ENCODE measurements at places on chromosomes 13 and 19. TPM values are rescaled to one million over a fixed set of nuclear protein-coding genes. Genes with fewer than 3 reads are reported as not detected.

The PTPRS gene
- total RNA-seq, result 110 TPM

The SULT2A1 gene
- total RNA-seq, result not detected

The PLVAP gene
- 0.92 TPM for total RNA-seq

The NAA16 gene
- 6.6 TPM for total RNA-seq

The TMPRSS9 gene
- not detected for total RNA-seq

The CNFN gene
- not detected for total RNA-seq

The CYP2B6 gene
- not detected for total RNA-seq

The GJB6 gene
- not detected for total RNA-seq

The U2AF1L4 gene
- total RNA-seq, result 10.3 TPM

The KLK2 gene
- total RNA-seq, result not detected

The ZSCAN1 gene
- total RNA-seq, result not detected

The ZNF888 gene
- 3.5 TPM for total RNA-seq

The NDUFA7 gene
- 28.9 TPM for total RNA-seq

The GAS6 gene
- total RNA-seq, result 10.8 TPM

The MCOLN1 gene
- total RNA-seq, result 6.1 TPM

The MED16 gene
- 20.1 TPM for total RNA-seq

The CD70 gene
- not detected for total RNA-seq

The ERICH4 gene
- not detected for total RNA-seq

The HOMER3 gene
- total RNA-seq, result 105 TPM

The CEACAM20 gene
- total RNA-seq, result not detected
